Articular chondrocyte of knee joint (primary cell): ENCODE measurements at places on chromosomes 7 and 10. TPM values are rescaled to one million over a fixed set of nuclear protein-coding genes. Genes with fewer than 3 reads are reported as not detected.

Gene FAM221A
- total RNA-seq: 1.4 TPM in 2 replicates

Gene PTF1A
- total RNA-seq: not detected in 2 replicates

Gene NUPR2
- not detected in 2 replicates for total RNA-seq

Gene OPN4
- total RNA-seq: not detected in 2 replicates

Gene ASB10
- not detected in 2 replicates for total RNA-seq

Gene CYP3A4
- not detected in 2 replicates for total RNA-seq

Gene SPDYE1
- not detected in 2 replicates for total RNA-seq

Gene LAMB4
- under 0.01 TPM in 1 of 2 replicates, not detected in the other for total RNA-seq

Gene TMEM213
- total RNA-seq: not detected in 2 replicates

Gene ASB4
- under 0.01 TPM in 1 of 2 replicates, not detected in the other for total RNA-seq
